ENCODE measurements at places on chromosomes 3 and 15.

- DNase-seq, result no peak
Measured at GRCh38 chr3:117252208-117252607, 542.6 kb downstream of the TUSC7 start.

DNA sequence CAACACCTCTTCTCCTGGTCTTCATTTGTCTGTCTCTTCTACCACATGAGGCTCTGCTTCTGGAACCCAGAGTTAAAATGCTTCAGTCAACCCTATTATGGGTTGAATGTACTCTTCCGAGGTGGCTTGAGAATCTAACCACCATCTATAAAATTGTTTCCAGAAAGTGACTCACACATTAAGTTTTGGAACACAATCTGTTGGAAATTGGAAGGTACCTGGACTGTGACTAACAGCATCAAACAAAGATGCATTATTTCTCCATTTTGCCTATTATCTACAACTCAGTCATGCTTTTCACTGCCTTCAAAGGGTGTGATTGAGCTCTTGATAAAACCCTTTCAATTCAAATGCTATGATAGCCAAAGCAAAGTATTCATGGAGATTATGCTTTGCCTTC, 499.0 kb upstream of the SEMA6D start:
- DNase-seq, result no peak

DNA sequence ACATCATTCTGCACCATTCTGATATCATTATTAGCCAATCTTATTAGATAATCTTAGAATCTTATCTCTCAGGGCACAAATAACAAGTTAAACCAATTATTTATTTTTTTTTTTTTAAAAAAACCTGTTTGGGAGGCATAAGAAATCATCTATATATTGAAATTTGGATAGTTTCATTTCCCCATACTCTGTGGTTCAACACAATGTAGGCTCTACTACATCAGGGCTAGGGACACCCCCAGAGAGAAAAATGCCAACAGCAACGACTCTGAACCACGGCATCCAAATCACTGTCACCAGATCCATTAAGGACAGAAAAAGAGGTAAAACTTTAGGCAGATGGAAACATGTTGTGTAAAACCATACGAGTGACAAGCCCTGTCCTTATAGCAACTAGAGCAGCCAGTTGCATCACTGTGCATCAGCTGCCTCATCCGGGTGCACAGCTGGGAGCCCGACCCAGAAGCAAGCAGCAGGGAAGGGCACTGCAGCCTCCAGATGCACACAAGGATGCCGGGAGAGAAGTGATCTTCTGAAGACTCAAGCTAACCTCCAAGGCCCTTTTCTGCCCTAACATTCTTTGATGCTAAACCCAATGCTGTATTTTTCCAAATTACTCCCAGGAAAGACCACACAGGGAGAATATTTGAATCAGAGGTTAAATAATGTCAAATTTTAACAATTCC, 381.1 kb downstream of the CTNNB1 start:
- DNase-seq, result no peak

DNA sequence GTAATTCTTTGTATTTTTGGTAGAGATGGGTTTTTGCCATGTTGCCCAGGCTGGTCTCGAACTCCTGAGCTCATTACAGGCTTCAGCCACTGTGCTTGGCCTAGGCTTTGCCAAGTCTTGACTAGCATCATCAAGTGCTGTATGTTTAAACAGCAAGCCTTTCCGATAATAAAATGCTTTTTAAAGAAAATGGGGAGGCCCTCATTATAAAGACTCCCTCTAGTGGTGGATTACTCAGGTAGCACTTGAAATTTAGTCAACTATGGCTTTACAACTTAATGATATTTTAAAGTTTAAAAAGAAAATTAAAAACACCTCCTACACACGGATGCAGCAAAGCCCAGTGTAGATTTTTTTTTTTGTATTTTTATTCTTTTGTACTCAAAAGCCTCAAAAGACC, 213.6 kb downstream of the GAP43 start:
- no peak for DNase-seq
